Activated gamma-delta T cell treated with Interleukin-2 at 50 U/mL for 16 hours (primary cell): ENCODE measurements at places on chromosomes 11 and 22.

DNA sequence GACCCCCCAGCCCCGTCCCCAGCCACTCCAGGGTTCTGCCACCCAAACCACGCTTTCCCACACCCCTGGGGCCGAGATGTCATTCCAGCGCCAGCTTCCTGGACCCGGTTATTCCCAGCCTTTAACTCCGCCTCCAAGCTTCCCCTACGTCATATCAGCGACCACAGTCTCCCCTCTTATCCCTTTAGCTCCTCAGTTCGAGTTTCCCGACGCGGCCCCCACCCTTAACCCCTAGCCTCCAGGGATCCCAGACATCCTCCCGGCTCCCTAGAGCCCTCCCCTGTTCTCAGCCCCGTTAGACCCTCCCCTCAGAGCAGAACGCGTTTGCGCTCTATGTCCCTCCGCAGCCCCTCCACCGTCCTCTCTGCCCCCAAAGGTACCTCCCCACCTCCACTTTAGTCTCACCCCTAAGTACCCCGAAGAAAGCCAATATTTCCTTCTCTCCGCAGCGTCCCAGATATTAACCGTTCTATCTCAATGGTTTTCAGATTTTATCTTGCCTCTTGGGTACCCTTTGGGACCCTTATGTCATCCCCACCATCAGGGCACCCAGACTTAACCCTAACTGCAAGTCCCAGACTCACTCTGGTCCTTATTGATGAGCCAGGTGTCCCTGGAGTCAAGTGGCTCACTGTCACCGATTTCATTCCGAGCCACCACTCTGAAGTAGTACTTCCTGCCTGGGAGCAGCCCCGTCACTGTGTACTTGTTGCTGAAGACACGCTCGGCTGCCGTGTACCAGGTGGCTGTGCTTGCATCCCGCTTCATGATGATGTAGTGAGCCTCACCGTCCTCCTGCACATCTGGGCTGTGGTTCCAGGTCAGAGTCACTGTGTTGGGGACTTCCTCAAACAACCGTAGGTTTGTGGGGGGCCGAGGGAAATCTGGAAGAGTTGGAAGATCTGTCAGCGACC is 8.0 kb downstream of the TMEM86A start:
- peak; percentile 47 for DNase-seq

DNA sequence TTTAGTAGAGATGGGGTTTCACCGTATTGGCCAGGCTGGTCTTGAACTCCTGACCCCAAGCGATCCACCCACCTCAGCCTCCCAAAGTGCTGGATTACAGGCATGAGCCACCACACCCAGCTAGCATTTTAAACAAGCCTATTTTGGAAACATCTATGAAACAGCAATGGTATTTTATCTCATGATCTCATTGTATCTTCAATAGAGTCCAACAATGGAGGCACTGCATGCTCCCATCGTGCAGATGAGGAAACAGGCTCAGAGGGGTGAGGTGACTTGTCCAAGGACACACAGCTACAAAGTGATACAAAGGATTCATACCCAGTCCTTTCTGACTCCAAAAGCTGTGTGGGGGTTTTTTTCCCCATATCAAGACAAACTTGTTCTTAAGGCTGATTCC is 39.0 kb upstream of the RTL6 start:
- DNase-seq, result no peak

- DNase-seq, result no peak
Measured at GRCh38 chr11:78310500-78310909, 107.1 kb downstream of the GAB2 start.

DNA sequence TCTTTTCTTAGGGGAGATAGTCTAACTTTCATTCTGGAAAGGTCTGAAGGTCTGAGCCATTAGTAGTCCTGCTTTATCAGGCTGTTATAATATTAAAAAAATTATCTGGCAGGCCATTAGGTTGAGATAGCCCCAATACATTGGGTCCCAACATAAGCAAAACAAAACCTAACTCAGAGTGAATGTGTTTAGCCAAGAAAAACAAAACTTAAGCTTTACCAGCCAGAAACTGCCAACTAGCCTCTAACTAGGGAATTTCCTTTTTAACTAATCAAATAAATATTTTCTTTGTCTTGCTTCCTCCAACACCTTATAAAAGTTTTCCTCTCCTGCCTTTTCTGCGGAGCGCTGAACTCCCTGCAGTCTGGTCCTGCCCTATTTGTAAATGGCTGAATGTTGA is 1137.7 kb upstream of the CNTN5 start:
- no peak for DNase-seq

DNA sequence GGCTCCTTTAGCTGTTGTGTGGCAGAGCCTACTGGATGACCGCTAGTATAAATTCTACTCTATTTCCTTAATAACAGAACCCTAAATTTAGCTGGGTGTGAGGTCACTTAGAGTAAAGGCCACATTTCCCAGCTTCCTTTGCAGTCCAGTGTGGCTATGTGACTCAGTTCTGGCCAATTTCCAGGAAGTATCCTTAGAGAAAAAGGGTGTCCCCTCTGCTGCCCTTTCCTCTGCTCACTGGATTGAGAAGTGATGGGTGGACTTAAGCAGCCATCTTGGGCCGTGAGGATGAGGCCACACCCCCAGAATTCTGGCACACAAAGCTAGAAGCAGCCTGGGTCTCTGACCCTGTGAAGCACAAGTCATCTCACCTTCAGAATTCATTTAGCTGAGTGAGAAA is 11.7 kb upstream of the RASD2 start:
- no peak for DNase-seq

- no peak for DNase-seq
Measured at GRCh38 chr11:122516686-122517085, 138.8 kb upstream of the UBASH3B start.

DNA sequence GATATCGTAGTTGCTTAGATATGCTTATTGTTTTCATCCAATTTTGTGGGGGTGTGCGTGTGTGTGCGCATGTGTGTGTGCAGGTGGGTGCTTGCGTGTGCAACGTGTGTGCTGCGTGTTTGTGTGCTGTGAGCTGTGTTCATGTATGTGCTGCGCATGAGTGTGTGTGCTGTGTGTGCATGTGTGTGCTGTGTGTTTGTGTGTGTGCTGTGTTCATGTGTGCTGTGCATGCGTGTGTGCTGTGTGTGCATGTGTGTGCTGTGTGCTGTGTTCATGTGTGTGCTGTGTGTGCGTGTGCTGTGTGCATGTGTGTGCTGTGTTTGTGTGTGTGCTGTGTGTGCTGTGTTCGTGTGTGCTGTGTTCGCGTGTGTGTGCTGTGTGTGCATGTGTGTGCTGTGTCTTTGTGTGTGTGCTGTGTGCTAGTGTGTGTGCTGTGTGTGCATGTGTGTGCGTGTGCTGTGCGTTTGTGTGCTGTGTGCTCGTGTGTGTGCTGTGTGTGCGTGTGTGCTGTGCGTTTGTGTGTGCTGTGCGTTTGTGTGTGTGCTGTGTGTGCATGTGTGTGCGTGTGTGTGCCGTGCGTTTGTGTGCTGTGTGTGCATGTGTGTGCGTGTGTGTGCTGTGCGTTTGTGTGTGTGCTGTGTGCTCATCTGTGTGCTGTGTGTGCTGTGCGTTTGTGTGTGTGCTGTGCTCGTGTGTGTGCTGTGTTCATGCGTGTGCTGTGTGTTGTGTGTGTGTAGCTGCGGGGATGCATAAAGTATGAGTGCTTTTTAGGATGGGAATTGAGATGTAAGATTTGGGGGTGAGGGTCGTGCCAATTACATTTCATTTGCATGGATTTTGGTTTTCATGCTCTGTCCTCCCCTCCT is 7.6 kb downstream of the IGF2 start:
- no peak for DNase-seq

DNA sequence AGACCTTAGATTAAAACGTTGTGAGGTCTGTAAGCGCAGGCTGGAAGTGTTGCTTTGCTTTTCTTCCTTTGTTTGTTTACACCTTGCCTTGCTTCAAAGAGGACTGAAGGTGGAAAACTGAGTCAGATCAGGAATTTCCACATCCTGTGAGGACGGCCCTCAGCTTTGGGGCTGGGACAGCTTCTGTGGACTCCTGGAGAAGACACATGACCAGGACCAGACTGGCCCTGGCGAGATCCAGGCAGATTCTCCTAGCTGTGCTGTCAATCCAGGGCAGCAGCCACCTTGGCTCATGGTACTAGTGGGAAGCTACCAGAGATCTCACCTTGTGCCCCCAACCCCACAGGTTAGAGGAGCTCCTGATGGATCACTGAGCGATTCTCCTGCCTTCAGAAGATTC is 1461.9 kb downstream of the TBC1D22A start:
- no peak for DNase-seq

DNA sequence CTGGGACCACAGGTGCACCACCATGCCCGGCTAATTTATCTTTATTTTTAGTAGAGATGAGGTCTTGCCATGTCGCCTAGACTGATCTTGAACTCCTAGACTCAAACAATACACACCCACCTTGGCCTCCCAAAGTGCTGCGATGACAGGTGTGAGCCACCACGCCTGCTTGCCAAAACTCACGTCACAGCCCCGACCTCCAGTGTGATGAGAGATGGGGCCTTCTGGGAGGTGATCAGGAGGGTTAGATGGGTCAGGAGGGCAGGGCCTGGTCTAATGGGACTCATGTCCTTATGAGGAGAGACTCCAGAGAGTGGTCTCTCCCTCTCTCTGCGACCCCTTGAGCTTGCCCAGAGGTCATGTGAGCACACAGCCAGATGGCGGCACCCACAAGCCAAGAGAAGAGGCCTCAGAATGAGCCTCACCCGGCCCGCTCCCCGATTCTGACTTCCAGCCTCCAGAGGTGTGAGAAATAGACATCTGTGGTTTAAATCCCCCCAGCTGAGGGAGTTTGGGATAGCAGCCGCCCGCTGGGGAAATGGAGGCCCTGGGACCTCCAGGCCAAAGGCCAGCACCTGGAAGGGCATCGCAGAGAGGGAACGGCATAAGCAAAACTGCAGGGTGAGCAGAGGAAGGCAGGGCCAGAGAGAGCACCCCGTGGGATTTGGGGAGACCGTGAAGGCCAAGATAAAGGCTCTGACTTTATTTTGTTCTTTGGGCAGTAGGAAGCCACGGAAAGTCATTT is 24.1 kb upstream of the GAL start:
- DNase-seq, result no peak

DNA sequence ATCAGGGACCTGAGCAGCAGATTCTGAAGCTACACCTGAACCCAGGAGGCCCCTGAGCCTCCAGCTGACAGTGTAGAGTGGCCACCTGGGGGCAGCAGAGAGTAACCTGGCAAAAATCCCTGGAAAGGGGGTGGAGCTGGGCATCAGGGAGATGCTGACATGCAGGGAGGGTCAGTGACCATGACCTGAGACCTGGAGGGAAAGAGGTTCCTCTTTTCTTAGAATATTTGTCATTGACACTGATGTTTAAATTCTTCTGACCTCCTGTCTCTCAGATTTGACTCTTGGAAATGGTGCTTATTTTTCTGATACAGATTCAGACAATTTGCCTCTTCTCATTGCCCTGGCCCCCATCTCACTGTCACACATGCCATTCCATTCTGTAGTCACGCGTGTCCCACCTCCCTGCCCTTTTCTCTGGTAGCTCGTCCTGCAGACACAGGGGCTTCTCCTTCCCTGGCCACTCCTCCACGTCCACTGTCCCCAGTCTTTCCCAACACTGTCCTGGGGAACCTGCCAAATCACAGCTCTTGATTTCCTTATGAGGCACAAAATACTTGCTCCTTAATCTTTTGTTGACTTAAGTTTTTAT is 117.2 kb upstream of the IGLL5 start:
- DNase-seq, result peak; percentile 46

DNA sequence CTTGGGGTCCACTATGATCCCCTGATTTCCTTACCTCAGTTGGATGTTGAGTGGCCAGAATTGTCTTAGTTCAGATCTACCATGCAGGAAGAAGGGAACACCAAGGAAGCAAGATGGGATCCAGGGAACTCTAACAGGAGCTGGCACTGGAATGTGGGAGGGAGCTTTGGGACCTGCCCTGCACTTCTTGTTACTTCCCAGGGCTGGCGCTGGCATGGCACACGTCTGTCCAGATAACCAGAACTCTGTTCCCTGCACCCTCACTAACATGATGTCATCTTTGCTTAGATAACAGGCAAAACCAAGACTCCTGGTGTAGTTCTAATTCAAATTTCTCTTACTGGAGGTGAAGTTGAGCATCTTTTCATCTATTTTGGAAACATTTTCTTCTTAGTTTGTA is 550.0 kb downstream of the MN1 start:
- no peak for DNase-seq

GRCh38 chr11:8503910-8504364 is 90.1 kb downstream of the STK33 start:
- no peak for DNase-seq

DNA sequence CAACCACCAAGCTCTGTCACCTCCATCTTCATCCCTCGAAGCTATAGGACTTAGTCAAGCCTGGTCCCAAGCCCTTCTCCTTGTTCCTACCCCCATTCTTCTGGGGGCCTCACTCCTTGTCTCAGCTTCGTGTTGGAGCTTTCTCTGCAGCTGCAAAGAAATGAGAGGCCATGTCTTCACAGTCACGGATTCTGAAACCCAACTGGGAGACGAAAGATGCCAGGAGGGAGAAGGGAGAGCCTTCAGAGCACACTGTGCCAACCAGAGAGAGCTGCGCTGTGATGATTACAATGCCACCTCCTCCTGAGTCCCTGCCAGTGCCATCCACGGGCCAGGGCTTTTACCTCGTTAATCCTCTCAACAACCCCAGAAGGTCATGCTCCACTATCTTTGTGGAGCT is 469.3 kb downstream of the TBC1D22A start:
- DNase-seq, result no peak

- DNase-seq, result no peak
Measured at GRCh38 chr11:98710986-98711385, 309.8 kb upstream of the CNTN5 start.
